ENCODE measurements at places on chromosomes 7 and 10.

DNA sequence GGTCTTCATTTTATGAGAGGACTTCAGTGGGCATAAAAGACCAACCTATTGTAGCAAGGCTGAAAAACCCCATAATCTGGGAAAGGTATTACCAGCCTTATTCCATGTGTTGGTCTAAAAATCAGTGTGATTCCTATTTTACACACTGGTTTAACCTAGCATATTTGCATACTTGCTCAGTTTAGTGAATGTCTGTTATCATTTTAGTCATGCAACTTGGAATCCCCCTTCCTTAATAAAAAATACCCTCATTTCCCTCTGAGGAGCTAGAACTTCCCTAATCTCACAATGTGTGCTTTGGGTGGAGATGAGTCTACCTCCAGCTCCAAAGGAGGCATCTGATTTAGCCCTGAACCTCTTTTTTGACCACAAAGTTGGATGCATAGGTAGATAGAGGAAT is 312.8 kb upstream of the SORCS1 start:
- no peak for DNase-seq

DNA sequence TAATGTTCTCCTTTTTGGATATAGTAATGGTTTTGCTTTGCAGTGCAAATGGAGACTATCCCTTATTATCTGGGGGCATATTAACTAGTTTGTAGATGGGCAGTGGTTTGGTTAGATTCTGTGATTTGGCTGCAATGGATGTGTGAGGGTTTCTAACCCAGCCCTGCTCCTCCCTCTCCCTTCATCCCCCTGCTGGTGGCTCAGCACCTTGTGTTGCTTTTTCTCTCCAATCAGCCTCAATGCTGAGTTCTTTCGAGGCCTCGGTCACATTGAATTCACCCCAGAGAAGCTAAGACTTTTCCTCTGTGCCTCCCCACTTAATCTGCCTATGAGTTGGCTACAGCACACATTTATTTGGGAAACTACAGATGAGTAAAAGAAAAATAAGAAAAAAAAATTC is 120.0 kb downstream of the MALRD1 start:
- no peak for DNase-seq

GRCh38 chr10:62554632-62555199 is 180.5 kb downstream of the ZNF365 start:
- DNase-seq = no peak

GRCh38 chr10:33386926-33387325 is 52.5 kb upstream of the NRP1 start:
- DNase-seq = no peak

DNA sequence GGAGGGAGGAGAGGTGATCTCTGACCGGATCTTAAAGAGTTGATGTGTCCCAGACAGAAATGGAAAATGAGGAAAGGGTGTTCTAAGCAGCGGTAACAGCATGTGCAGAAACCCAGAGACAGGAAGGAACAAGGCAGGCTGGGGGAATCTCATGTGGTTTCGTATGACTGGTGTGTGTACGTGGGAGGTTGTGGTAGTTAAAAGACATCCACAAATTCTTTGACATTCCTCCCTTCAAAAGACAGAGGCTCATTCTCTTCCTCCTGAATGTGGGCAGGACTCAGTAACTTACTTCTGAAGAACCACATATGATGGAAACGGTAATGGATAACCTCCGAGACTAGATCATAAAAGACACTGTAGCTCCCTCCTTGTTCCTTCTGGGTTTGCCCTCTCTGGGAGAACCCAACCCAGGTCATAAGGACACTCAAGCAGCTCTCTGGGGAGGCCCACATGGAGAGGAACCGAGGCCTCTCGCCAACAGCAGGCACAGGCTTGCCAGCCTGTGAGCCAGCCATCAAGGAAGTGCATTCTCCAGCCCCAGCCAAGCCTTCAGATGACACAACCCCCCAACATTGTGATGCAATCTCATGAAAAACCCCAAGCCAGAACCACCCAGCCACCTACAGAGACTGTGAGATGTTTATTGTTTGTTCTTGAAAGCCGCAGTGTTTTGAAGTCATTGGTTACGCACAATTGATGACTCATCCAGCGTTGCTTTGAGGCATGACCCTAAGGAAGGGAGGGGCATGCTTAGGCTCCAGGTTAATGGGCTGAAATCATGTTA is 116.0 kb downstream of the SLIT1 start:
- no peak for DNase-seq

Measured in activated naive CD4-positive, alpha-beta T cell treated with anti-CD3 and anti-CD28 coated beads, Interleukin-2, amount 50 U/mL, for 16 hours (primary cell).